ENCODE measurements at places on chromosomes 12 and 14.

GRCh38 chr12:46921048-46921763, 95.4 kb upstream of the SLC38A4 start:
- DNase-seq = no peak

- DNase-seq = no peak
These were observed 157.5 kb downstream of the PIWIL1 start for GRCh38 chr12:130495156-130495555.

GRCh38 chr14:31024577-31025366, 677 bp upstream of the AP4S1 start:
- DNase-seq = no peak

DNA sequence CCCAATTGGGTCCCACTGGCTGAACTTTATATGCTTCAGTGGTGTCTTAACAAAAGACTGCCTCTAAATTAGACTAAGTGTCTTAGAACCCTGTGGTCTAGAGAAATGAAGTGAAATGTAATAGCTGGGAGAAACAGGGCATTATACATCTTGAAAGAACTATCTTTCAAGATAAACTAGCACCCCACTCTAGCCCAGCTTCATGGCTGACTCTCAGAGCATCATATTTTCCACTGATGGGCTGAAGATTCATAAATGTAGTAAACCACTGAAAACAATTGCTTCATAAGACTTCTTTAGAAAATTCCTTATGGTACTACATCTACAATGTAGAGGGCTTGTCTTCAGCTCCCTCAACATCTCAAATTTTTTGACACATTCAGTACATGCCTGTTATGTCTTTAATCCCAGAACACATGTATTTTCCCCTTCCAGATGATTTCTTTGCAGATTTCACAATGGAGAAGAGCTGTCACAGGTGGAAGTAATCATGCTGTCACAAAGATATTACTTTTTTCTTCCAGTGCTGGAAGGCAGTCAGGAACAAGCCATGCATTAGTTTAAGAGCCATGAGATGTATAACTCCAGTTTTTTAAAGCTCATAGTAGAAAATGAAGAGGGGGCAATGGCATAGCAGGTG, 48.5 kb downstream of the IFNG-AS1 start:
- no peak for DNase-seq

GRCh38 chr12:95257541-95257940, 39.9 kb downstream of the VEZT start:
- DNase-seq = no peak

DNA sequence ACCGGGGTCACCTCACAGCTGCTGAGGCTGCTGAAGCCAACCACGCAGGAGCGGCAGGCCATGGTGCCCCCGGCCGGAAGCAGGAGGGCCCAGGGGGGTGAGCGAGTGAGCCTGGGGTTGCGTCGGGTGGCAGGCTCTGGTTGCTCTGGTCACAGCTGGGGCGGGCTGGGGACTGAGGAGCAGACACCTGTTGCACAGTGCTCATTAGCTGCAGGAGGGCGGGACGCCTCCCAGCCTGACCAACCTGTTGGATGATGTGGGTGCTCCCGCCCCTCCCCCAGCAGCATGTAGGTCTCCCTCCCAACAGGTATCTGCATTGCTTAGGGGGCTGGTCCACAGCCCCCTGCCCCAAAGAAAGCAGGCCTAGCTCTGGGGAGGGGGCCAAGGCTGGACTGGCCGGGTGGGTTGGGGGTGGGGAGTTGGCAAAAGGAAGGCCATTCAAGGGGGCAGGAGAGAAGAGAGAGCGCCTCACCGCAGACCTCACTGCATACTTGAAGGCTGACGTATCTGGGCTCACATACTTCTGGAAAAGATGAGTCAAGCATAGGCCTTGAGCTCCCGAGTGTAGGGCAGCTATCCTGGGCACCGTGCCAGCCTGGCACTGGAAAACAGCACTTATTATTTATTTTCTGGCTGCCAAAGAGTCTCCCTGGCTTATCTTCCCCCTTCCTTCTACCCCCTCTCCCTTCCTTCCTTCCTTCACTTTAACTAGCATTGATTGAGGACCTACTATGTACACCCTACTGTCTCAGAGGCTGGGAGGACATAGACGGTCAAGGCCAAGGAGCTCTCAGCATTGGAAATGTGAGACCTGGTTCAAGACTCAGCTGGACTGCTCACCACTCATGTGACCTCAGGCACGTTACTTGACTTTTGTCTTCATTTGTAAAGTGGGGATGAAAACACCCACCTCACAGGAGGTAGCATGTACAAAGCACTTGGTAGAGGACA, at the start of gene KRT80:
TSS of gene KRT80 (minus strand) at position 174 of the 951 bp plus-strand sequence. CDS start at position 62, 112 bp downstream.
- DNase-seq = no peak

DNA sequence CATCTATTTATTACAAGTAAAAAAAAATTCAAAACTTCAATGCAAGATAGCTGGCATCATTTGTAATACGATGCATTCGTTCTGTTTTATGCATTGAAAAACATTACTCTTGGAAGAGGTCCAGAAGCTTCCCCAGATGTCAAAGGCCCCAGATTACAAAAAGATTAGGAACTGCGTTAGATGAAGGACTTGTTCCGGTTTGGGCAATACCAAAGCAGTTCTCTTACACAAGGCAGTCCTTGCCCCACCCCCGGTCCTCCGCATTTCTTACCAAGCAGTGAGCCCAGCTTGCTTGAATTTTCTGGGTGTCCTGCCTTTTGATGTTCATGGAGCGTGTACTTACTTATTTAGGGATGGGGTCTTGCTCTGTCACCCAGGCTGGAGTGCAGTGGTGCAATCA, 4.8 kb upstream of the HVCN1 start:
- DNase-seq = no peak

DNA sequence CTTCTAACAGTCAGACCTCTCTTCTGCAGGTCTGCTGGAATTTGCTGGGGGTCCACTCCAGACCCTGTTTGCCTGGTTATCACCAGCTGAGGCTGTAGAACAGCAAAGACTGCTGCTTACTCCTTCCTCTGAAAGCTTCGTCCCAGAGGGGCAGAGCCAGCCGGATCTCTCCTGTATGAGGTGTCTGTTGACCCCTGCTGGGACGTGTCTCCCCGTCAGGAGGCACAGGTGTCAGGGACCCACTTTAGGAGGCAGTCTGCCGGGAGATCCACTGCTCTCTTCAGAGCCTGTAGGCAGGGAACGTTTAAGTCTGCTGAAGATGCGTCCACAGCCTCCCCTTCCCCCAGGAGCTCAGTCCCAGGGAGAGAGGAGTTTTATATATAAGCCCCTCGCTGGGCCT, 125.1 kb downstream of the SOX5 start:
- no peak for DNase-seq

DNA sequence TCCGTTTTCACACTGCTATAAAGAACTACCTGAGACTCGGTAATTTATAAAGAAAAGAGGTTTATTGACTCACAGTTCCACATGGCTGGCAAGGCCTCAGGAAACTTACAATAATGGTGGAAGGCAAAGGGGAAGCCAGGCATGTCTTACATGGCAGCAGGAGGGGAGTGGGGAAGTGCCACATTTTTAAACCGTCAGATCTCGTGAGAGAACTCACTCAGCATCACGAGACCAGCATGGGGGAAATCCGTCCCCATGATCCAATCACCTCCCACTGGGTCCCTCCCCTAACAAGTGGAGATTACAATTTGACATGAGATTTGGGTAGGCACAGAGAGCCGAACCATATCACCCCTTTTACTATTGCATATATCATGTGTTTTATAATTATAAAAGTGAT, 2.0 kb upstream of the PIGH start:
- DNase-seq = no peak

DNA sequence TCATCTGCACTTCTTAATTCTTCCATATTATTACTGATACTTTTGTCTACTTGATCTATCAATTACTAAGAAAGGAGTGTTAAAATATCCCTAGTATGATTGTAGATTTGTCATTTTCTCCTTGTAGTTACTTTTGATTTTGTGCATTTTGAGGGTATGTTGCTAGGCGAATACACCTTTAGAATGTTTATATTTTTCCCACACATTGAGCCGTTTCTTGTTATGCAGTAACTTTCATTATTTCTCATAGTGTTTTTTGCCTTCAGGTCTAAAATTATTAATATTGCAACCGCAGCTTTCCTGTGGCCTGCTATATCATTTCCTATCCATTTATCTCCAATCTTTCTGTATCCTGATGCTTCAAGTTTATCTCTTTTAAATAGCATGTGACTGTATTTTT, 44.6 kb upstream of the C12orf42 start:
- DNase-seq = no peak

GRCh38 chr14:89493406-89493805, 76.4 kb upstream of the FOXN3 start:
- DNase-seq = no peak

DNA sequence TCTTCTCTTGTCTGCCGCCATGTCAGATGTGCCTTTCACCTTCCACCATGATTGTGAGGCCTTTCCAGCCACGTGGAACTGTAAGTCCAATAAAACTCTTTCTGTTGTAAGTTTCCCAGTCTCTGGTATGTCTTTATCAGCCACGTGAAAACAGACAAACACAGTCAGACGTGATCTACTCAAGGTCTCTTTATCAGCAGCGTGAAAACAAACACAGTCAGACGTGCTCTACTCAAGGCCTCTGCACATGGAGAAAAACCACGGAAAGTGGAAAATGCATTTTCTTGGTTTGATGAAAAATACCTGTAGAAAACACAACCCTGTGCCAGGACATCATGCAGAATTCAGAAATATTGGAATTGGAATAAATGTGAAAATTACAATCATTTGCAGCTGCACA, 1115.7 kb downstream of the TMEM121 start:
- no peak for DNase-seq

GRCh38 chr12:80271780-80272179, 172.3 kb upstream of the PTPRQ start:
- DNase-seq = no peak

- no peak for DNase-seq
These were observed 2.8 kb downstream of the RPS6KL1 start for GRCh38 chr14:74920281-74920680.

- no peak for DNase-seq
These were observed 27.6 kb upstream of the CCDC91 start for GRCh38 chr12:28162697-28163096.

DNA sequence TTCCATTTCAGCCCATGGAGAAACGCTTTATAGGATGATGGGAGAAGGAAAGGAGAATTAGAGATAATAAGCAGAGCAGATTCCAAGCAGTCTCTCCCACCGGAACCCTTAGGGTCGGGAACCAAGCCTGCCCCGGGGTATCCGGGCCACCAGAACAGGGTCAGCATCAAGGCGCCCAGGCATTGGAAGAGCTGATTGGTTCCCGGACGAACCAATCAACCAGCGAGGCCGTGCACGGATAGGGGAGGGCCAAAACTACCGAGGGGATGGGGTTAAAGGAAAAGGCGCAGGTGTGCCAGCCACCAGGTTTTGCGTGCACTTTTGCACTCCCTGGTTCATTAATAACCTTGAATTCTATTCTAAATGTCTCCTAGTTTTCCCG, 1.7 kb downstream of the PPM1H start:
- DNase-seq = no peak

DNA sequence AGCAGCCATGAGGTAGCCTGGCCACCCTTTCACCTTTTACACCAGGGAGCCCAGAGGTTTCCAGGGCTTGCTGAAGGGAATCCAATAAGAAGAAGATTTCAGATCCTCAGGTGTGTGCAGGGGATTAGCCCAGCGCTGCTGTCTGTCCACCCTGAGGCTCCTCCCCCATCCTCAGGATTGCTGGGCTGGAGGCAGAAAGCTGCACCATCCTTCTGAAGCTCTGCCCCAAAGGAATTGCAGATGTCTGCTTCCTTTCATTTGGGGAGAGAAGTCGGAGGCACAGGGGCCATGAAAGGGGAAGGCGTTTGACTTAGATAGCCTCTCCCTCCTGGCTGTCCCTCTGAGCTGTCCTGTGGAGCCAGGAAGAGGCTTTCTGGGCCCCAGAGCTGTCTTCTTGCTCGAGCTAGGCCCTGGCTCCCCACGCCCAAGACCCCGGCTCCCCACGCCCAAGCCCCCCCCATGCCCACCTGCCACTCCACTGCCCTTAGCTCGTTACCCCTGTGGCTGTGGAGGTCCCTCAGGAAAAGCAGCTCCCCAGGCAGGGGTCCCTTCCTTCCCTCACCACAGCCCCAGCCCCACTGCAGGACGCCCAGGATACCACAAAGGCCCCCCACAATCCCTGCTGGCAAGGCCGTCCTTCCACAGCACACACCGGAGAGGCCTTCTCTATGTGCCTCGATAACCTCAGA, 359.0 kb downstream of the CACNA1C start:
- no peak for DNase-seq

GRCh38 chr12:47882781-47883546, 21.8 kb downstream of the VDR start:
- DNase-seq = no peak

DNA sequence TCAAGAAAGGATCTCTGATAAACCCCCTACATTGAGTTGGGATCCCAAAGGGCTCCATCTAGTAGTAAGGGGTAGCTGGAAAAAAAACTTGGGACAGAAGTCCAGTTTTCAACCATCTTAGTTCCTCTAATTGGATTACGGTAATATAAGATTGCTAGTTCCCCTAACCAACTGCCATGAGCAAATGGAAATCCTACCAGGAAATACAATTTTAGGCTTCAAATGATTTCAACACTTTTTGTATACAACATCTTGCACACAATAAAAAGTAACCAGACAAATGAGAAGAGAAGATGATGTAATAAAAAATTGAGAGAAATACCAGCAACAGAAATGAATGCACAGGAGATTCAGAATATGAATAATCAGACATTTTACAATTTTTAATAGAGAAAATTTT, 73.0 kb downstream of the TSHR start:
- DNase-seq = no peak

GRCh38 chr14:32443890-32444661, 115.0 kb downstream of the AKAP6 start:
- DNase-seq = no peak

GRCh38 chr12:64696080-64696741, 63.0 kb downstream of the GNS start:
- DNase-seq = no peak

GRCh38 chr12:103966736-103967135, 1.1 kb downstream of the TDG start:
- DNase-seq = no peak

DNA sequence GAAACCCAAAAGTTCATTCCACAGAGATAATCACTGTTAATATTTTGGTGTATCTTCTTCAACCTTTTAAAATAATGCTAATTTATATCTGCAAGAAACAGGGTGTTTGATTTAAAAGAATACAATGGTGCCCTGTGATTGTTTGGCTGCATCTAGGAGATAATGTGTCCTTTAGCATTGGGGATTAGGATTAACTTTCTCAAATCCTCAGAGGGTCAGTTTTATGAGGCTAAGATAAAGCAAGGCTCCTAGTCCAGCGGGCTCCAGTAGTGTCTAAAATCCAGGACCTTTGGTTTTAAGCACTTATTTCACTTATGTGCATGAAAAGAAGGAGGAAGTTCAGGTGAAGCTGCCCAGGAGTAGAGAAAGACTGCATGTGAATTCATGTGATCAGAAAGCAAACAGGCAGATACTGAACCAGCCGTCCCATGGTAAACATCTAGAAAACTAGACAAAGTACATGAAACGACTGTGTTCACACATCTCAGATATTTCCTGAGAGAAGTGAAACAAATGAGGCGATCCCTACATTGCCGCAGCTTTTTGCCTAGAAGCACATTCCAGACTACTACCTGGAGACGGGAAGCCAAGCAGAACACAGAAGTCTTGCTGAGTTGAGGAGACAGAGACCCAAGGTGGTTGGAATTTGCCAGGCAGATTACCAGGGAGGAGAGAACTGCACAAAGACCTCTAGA, 129.1 kb upstream of the MAX start:
- no peak for DNase-seq

All from activated T-helper 9 cell treated with anti-CD3 and anti-CD28 coated beads, Interleukin-2, amount 50 U/mL, for 16 hours (primary cell).